ENCODE measurements at places on chromosomes 12 and 14. TPM values are rescaled to one million over a fixed set of nuclear protein-coding genes. Genes with fewer than 3 reads are reported as not detected.
A peak's percentile ranks its signal among the peaks of the same experiment; 100 is the strongest.

DNA sequence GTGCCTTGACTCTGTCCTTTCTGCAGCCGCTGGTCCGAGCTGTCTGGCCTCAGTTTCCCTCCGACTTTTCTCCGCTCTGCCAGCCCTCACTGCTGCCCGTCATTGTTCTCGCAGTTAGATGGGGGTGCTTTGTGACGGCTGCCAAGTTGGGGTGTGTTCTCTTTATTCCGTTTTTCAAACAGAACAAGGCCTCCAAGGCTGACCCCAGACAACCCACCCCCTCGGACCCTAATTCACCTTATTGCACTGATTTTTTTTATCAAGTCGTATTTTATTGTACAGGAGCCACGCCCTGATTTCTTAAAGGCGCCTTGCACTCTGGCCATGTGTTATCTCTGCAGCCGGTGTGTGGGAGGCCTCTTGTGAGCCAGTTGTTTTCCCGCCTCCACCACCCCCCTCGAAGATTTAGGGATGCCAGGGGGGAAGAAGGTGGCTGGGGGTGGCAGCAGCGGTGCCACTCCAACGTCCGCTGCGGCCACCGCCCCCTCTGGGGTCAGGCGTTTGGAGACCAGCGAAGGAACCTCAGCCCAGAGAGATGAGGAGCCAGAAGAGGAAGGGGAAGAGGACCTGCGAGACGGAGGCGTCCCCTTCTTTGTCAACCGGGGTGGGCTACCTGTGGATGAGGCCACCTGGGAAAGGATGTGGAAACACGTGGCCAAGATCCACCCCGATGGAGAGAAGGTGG, 1.3 kb downstream of the VASH1 start:
- H3K4me1 ChIP-seq = peaks cover 17% of the 10 kb centered on the region
- no peaks in the 10 kb centered on the region for H3K27me3 ChIP-seq
- DNase-seq = no peak
- peak overlapping the region; percentile 86 for H3K4me3 ChIP-seq
- no peaks in the 10 kb centered on the region for H3K36me3 ChIP-seq
- H3K27ac ChIP-seq = peak overlapping the region; percentile 85

GRCh38 chr14:24368562-24369252, 723 bp downstream of the NFATC4 start:
- H3K4me1 ChIP-seq = peaks cover 31% of the 10 kb centered on the region
- DNase-seq = peak; percentile 57

- no peak overlapping the region for H3K27ac ChIP-seq
- H3K4me1 ChIP-seq = no peaks in the 10 kb centered on the region
- DNase-seq = no peak
- no peak overlapping the region for H3K4me3 ChIP-seq
- peaks cover 11% of the 10 kb centered on the region for H3K36me3 ChIP-seq
Observed at GRCh38 chr12:19288603-19289244, 150.6 kb upstream of the AEBP2 start.

DNA sequence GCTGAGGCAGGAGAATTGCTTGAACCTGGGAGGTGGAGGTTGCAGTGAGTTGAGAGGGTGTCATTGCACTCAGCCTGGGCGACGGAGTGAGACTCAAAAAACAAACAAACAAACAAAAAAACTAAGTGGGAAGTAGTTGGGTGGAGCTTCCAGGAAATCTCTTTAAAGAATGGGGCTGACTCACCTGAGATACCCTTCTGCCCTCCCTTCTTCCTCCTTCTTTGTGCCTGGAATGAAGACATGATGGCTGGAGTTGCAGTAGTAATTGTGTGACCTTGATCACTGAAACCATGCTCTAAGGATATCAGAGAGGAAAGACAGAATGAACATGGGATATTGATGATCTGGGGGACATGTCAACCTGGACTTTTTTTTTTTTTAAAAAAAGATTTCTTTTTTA, 87.6 kb upstream of the MED13L start:
- H3K27me3 ChIP-seq = no peaks in the 10 kb centered on the region
- no peak overlapping the region for H3K4me3 ChIP-seq
- no peaks in the 10 kb centered on the region for H3K36me3 ChIP-seq
- no peak for DNase-seq
- H3K27ac ChIP-seq = no peak overlapping the region
- H3K4me1 ChIP-seq = peaks cover 7% of the 10 kb centered on the region

DNA sequence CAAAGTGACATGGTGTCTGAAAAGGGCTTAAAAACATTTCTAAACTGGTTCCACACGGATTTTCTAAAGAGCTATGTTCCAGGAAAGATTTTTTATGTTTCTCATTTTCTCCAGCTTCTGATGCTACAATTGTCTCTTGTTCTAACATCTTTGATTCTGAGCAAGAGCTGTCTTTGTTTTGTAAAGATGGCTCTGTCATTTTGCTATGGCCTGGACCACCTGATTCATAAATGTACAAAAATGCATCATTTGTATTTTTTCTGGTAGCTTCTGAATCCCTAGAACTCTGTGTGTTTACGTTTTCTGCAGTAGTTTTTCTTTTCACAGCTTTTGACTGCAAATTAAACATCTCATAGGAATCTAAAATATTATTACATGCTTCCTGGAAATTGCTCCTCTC, 3.2 kb downstream of the MLH3 start:
- H3K4me1 ChIP-seq = peaks cover 54% of the 10 kb centered on the region
- H3K27ac ChIP-seq = no peak overlapping the region
- H3K36me3 ChIP-seq = no peaks in the 10 kb centered on the region
- H3K4me3 ChIP-seq = no peak overlapping the region
- no peak for DNase-seq

- H3K36me3 ChIP-seq = peaks cover 61% of the 10 kb centered on the region
- H3K27me3 ChIP-seq = no peaks in the 10 kb centered on the region
- peak; percentile 88 for DNase-seq
- peak overlapping the region; percentile 94 for H3K4me3 ChIP-seq
- H3K4me1 ChIP-seq = peaks cover 60% of the 10 kb centered on the region
- H3K27ac ChIP-seq = peak overlapping the region; percentile 96
Observed at GRCh38 chr12:6534945-6535696, 804 bp downstream of the GAPDH start.

- H3K36me3 ChIP-seq = no peaks in the 10 kb centered on the region
- H3K4me1 ChIP-seq = no peaks in the 10 kb centered on the region
- H3K27me3 ChIP-seq = no peaks in the 10 kb centered on the region
- no peak overlapping the region for H3K27ac ChIP-seq
- DNase-seq = no peak
Observed at GRCh38 chr12:19093218-19093617, 36.3 kb upstream of the PLEKHA5 start.

- H3K36me3 ChIP-seq = no peaks in the 10 kb centered on the region
- no peaks in the 10 kb centered on the region for H3K4me1 ChIP-seq
- DNase-seq = no peak
- no peak overlapping the region for H3K4me3 ChIP-seq
- no peaks in the 10 kb centered on the region for H3K27me3 ChIP-seq
- no peak overlapping the region for H3K27ac ChIP-seq
Observed at GRCh38 chr14:74155287-74155686, 70.5 kb downstream of the LIN52 start.

DNA sequence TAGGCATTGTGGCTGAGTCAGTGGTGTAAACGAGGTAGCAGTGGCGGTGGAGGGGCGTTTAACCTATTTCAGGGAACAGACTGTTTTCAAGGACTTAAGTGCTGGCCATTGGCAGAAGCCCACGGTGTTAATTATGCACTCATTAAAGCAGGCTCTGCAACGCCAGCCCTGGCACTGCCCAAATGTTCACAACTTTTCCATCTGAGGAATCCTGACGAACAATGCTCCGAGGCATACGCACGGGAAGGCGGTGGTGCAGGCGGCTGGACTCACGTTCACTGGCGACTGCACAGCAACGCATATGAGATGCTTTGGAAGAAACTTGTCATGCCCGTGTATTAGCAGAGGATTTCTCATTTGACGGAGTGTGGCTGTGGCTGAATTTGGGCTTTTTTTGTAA, 70.6 kb upstream of the SLC24A4 start:
- H3K4me3 ChIP-seq = no peak overlapping the region
- no peak overlapping the region for H3K27ac ChIP-seq
- H3K36me3 ChIP-seq = no peaks in the 10 kb centered on the region
- H3K4me1 ChIP-seq = peaks cover 11% of the 10 kb centered on the region
- H3K27me3 ChIP-seq = peaks cover 12% of the 10 kb centered on the region

GRCh38 chr14:49494836-49495235, 91.3 kb downstream of the RPS29 start:
- H3K4me1 ChIP-seq = no peaks in the 10 kb centered on the region
- no peak for DNase-seq
- no peak overlapping the region for H3K27ac ChIP-seq
- H3K4me3 ChIP-seq = no peak overlapping the region

- no peaks in the 10 kb centered on the region for H3K27me3 ChIP-seq
- DNase-seq = no peak
- no peak overlapping the region for H3K27ac ChIP-seq
- H3K4me1 ChIP-seq = no peaks in the 10 kb centered on the region
Observed at GRCh38 chr14:84825481-84826251, 704.3 kb upstream of the FLRT2 start.

DNA sequence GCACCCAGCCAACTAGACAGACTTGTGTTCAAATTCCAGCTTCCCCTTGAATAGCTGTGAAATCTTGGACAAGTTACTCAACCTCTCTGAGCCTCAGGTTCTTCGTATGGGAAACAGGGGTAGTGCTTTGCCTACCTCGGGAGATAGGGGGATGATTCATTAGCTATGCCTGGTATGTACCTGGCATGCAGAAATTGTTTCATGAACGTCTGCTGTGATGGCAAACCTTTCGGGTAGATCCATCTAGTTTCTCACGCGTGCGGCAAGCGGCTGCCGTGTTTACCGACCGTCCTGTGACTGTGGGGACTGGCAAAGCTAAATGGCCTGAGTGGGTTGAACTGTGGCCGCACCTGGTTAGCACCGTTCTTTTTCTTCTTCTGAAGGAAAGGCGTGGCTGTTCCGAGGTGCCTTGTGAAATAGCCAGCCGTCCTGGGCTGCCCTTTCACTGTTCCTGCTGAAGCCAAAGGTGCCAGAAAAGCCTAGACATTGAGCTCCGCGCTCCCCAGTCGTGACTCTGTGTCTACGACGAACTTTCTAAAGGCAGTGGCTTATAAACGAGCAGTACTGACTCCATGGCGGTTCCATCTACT, 40.6 kb upstream of the MED13L start:
- no peak overlapping the region for H3K27ac ChIP-seq
- H3K4me3 ChIP-seq = peak overlapping the region; percentile 23
- no peaks in the 10 kb centered on the region for H3K36me3 ChIP-seq
- peak; percentile 60 for DNase-seq

GRCh38 chr12:120639771-120640721, at the start of gene CABP1:
CABP1 (plus strand) TSS chr12:120640626; CDS start chr12:120640686, 60 bp downstream.
- peaks cover 54% of the 10 kb centered on the region for H3K27me3 ChIP-seq
- no peaks in the 10 kb centered on the region for H3K36me3 ChIP-seq
- H3K27ac ChIP-seq = no peak within 1 kb of the TSS
- no peak for DNase-seq
- H3K4me1 ChIP-seq = peaks cover 11% of the 10 kb centered on the region

GRCh38 chr14:105208738-105209075, 27.6 kb upstream of the NUDT14 start:
- peaks cover 46% of the 10 kb centered on the region for H3K36me3 ChIP-seq
- no peaks in the 10 kb centered on the region for H3K27me3 ChIP-seq
- peaks cover 24% of the 10 kb centered on the region for H3K4me1 ChIP-seq
- H3K27ac ChIP-seq = no peak overlapping the region

DNA sequence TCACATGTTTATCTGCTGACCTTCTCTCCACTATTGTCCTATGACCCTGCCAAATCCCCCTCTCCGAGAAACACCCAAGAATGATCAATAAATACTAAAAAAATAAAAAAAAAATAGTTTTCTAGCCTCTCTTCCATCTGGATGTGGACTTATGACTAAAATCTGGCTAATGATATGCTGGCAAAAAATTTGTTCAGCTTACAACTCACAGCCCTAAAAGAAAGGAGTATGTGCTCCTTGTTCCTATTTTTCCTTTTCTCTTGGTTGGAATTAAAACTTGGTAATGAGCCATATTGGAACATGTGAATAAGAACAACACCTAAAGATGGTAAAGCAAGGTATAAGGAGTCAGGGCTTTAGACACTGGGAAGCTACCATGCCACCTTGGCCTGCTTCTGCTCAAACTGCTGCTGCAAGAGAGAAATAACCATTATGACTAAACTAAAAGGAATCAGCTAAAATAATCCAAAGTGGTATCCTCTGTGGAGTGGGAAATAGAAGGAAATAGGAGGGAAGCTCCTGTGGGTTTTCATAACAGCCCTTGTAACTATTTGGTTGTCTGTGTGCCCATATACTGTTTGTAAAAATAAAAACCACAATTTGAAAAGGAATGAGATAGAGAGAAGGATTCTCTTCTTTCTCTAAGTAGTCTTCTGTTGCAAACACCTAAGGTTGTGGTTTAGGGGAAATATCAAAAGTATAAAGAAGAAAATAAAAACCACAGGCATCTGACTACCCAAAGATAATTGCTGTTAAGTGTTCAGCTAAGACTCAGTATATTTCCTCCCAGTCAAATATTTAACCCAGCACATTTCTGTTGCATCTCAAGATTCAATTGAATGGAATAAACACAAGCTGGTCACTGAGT, 53.8 kb downstream of the SDR9C7 start:
- H3K27ac ChIP-seq = peak overlapping the region; percentile 44
- peaks cover 15% of the 10 kb centered on the region for H3K4me1 ChIP-seq
- no peak overlapping the region for H3K4me3 ChIP-seq

- H3K4me1 ChIP-seq = no peaks in the 10 kb centered on the region
- no peak overlapping the region for H3K4me3 ChIP-seq
- DNase-seq = no peak
- H3K27me3 ChIP-seq = no peaks in the 10 kb centered on the region
Observed at GRCh38 chr12:1189163-1189562, 198.1 kb downstream of the ERC1 start.

DNA sequence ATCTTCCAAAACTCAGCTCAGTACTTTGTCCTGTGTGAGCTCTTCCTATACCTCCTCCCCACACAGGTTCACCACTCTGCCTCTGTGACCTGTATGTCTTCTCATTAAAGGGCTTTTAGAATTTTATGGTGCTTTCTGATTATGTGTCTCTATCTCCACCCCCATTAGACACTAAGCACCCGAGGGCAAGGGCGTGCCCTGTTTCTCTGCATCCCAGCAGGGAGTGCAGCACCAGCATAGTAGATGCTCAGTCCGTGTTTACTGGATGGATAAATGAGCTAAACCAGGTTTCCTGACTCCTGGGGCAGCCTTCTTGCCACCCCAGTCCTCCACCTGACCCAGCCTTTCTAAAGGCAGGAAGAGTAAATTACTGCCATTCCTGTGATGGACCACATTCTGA, 333.8 kb downstream of the CACNA1C start:
- no peak for DNase-seq
- H3K4me3 ChIP-seq = no peak overlapping the region
- H3K4me1 ChIP-seq = peaks cover 26% of the 10 kb centered on the region
- no peak overlapping the region for H3K27ac ChIP-seq
- H3K36me3 ChIP-seq = no peaks in the 10 kb centered on the region

- H3K4me1 ChIP-seq = no peaks in the 10 kb centered on the region
- no peaks in the 10 kb centered on the region for H3K36me3 ChIP-seq
- H3K4me3 ChIP-seq = no peak overlapping the region
- no peak overlapping the region for H3K27ac ChIP-seq
- no peak for DNase-seq
- no peaks in the 10 kb centered on the region for H3K27me3 ChIP-seq
Observed at GRCh38 chr14:51822499-51822898, 37.9 kb upstream of the GNG2 start.

GRCh38 chr12:66901138-66901932, 222.5 kb upstream of the GRIP1 start:
- no peaks in the 10 kb centered on the region for H3K4me1 ChIP-seq
- no peak overlapping the region for H3K27ac ChIP-seq
- H3K36me3 ChIP-seq = no peaks in the 10 kb centered on the region
- H3K4me3 ChIP-seq = no peak overlapping the region
- DNase-seq = no peak

KRT79 gene
- 3.9 TPM for total RNA-seq

KRT85 gene
- not detected for total RNA-seq

METAP2 gene
- total RNA-seq = 54.0 TPM

IFI27 gene
- total RNA-seq = 340 TPM

TNS2 gene
- total RNA-seq = 186 TPM

ABCD2 gene
- 0.47 TPM for total RNA-seq

TSPAN19 gene
- 6.6 TPM for total RNA-seq
